ENCODE measurements at places on chromosomes 5 and 9.

DNA sequence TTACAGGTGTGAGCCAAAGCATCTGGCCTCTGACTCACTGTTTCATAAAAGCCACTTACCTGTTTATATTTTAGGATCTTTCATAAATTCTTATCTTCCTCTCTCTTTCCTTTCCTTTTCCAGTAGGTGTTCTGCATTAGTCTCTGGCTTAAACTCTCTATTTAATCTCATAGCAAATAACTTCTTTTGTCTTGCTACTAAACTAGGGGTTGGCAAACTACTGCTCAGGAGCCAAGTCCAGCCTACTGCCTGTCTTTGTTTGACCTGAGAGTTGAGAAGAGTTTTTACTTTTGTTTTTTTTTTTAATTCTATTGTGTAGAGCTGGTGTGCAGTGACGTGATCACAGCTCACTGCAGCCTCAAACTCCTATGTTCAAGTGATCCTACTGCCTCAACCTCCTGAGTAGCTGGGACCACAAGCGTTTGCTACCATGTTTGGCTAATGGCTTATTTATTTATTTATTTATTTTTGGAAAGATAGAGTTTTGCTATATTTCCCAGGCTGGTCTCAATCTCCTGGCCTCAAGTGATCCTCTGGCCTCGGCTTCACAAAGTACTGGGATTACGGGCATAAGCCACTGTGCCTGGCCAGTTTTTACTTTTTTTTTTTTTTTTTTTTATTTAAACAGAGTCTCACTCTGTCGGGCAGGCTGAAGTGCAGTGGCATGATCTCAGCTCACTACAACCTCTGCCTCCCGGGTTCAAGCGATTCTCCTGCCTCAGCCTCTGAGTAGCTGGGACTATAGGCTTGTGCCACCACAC lies 5.4 kb upstream of the NDFIP1 start:
- no peak for DNase-seq

DNA sequence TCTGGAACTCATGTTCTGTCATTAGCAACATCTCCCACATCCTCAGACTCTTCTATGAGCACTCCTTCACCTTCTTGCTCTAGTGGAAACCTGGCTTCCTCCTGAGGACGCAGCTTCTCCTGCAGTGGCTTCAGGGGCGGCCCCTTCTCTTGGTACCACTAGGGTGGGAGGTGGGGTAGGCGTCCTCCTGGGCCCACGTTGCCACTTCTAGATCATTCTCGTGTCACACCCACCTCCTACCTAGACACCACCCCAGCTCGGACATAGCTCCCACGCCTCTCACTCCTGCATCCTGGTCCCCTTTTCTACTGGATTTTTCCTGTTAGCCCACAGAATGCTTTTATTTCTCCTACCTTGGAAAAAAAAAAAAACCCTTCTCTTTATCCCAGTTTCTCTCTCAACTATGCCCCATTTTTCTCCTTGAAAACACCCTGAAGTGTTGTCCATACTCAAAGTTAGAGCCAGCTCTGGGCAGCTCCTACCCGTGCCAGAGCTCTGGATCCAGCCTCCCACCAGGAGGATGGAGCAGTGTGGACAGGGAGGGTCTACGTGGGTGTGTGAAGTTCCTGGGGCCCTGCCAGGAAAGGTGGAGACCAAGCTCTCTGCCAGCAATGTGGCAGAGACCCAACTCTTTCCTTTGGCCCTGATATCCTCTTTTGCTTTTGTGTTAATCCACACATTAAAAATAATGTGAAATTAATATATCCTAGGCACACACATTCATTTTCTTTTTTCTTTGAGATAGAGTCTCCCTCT lies 179.2 kb downstream of the HSPA4 start:
- no peak for DNase-seq

DNA sequence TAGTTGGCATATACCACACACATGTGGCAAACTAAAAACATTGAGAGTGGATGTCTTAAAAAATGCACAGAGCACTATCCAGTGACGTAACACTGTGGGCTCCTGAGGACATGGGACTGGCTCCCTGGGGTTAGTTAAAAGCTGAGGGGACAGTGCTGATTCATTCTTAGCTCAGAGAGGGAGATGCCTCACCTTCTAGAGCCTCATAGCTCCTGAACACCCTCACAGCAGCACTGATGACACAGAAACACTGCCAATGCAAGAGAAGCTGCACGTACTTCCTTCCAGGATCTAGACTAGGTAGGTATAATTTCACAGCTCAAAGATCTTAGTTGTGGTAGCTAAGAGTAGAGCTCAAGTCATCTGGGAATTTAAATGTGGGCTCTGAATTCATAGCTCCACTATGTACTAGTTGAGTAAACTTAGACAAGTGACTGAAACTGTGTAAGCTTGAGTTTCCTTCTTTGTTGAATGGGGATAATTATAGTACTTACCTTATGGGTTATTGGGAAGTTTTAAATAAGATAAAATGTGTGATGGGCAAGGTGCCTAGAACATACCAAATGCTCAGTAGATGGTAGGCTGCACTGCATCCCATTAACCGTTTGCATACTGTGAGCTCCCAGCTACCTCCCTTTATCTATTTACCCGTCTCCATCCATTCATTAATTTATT lies 279.9 kb downstream of the ASTN2 start:
- no peak for DNase-seq

GRCh38 chr5:76622973-76623596 lies at the start of gene F2RL2:
Gene F2RL2, minus strand, starts transcription at chr5:76623403. Its CDS starts 173 bp downstream, at chr5:76623230.
- peak; percentile 57 for DNase-seq

DNA sequence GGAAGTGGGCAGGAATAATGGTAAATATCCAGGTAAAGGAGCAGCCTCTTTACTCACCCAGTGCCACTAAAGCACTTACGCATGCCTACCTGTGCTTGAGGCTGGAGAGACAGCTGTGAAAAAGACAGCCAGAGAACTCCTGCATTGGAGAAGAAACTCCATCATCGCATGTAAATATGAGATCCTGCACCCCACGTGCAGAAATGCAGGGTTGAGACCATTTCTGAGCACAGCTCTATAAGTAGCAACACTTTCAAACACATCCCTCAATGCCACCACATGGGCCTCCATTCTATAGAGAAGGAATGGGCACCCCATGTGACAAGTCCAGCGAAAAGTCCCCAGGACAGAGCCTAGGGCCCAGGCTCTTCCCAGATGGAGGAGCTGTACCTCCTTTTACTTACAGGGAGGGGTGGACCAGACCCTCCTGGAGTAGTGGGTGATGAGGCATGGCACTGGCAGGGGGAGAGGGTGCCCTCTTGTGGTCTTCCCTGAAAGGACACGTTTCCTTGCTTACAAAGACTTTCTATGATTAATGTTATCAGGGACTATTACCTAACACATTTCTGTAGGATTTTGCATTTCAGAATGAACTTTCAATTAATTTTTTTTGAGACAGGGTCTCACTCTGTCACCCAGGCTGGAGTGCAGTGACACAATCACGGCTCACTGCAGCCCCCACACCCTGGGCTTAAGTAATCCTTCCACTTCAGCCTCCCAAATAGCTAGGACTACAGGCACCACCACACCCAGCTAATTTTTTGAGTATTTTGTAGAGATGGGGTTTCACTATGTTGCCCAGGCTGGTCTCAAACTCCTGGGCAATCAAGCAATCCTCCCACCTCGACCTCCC lies 55.3 kb upstream of the IL17B start:
- DNase-seq, result peak; percentile 85

Measured in hepatic stellate cell (primary cell).